ENCODE measurements at places on chromosomes 3 and 15. TPM values are rescaled to one million over a fixed set of nuclear protein-coding genes. Genes with fewer than 3 reads are reported as not detected.

FOXP1 gene
- total RNA-seq = 27.7 TPM

SCN5A gene
- 5.2 TPM for total RNA-seq

TUSC7 gene
- not detected for total RNA-seq

SEMA5B gene
- under 0.01 TPM for total RNA-seq

CPN2 gene
- not detected for total RNA-seq

SNTN gene
- total RNA-seq = not detected

CPNE9 gene
- total RNA-seq = not detected

KBTBD13 gene
- not detected for total RNA-seq

GOLGA6B gene
- total RNA-seq = not detected
